Globus pallidus (tissue), 1 donor: ENCODE measurements at places on chromosomes 3 and 15.

DNA sequence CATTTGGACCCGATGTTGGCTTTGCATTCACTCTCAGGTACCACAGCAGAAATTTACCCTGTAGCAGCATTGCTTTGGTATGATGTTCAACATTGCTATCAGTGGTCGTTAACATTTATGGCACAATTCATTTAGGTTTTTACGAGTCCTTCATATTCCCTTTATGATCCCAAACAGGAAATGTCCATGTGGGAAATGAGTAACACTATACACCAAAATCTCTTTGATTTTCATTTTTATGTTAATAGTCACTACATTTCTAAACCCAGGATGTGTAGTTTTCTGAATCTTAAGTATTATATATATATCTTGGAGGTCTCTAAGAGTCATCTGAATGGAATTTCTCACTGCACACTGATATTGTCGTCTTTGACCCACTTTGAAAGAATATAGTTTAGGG, 78.5 kb upstream of the RBMS3 start:
- no peak for DNase-seq

DNA sequence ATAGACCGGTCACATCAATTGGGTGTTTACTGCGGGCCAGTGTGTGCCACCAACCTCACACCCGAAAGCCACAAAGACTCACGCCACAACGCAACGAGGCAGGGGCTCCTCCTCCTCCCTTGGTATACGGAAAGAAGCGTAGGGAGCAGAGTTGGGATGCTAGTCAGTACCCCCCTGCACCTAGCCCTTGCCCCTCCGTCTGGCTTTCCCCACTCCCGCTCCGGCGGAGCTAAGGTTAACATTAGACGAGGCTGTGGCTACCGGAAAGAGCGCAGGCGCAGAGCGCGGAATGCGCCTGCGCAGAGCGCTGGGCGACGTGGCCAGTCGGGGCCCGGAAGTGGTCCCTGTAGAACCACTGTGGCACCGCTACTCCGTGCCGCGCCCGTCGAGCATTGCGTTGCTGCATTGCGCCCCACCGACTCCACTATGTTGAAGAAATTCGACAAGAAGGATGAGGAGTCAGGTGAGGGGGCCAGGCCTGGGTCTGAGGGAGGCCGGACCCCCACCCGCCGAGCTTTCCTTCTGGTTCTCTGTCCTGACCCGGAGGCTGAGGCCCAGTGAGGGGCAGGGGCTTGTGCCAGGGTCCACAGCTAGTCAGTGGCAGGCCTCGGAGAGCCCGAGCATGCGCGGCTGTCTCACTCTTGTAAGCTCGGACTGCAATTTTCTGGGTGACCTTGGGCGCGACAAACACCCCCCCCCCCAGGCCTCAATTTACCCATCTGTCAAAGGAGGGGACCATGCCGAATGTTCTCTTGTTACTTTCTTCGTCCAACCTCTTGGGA, at the start of gene COPG1:
TSS of gene COPG1 (plus strand) at position 323 of the 782 bp plus-strand sequence. CDS start at position 427, 104 bp downstream.
- peak; percentile 82 for DNase-seq

- DNase-seq: no peak
Measured at GRCh38 chr15:101679806-101680205, 27.6 kb upstream of the TM2D3 start.

DNA sequence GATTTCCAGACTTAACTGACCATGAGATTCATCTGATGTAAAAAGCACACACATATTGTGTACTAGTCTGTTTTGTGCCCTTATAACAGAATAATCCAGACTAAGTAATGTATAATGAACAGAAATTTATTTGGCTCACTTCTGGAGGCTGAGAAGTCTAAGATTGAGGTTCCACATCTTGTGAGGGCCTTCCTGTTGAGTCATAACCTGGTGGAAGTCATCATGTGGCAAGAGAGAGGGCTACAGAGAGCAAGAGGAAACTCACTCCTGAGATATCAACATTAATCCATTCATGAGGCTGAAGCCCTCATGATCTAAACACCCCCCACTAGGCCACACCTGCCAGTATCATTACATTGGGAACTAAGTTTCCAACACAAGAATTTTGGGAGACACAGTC, 977.6 kb downstream of the MCTP2 start:
- no peak for DNase-seq

- DNase-seq: no peak
Measured at GRCh38 chr15:31366169-31366734, 39.6 kb downstream of the KLF13 start.
